ENCODE measurements at places on chromosomes 16 and 17.

DNA sequence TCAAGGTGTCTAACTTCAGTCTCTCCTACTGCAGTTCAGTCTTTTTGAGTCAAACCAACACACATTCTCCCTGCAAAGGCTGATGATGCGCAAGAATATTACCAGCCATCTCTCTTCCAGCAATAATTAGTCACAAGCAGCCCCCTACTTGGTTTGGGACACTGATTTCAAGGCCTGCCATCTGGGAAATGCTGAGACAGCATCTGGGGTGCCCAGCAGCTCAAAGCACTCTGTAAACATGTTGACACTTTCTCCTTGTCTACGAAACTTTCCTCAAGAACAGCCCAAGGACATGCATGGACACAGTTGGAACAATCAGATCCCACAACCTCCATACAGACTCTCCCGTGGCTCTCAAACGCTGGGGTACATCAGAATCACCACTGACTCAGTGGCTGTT, 149.2 kb upstream of the RPL38 start:
- DNase-seq, result no peak

DNA sequence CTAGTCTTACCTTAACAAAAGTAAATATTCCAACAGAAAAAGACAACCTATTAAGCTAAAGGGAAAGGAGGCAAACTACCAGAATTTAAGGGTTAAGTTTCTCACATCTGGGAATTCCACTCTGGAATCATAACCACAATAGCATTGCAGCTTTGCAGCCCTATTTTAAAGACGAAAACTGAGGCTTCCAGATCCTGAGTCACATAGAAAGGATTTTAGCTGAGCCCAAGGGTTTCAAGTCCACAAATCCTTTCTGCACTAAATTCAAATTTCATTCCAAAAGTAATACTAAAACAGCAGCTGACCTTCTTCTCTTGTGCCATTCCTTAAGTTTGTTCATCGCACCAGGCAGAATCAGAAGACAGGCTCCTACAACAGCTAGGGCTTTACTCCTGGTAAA, 17.8 kb downstream of the XYLT1 start:
- DNase-seq, result no peak

DNA sequence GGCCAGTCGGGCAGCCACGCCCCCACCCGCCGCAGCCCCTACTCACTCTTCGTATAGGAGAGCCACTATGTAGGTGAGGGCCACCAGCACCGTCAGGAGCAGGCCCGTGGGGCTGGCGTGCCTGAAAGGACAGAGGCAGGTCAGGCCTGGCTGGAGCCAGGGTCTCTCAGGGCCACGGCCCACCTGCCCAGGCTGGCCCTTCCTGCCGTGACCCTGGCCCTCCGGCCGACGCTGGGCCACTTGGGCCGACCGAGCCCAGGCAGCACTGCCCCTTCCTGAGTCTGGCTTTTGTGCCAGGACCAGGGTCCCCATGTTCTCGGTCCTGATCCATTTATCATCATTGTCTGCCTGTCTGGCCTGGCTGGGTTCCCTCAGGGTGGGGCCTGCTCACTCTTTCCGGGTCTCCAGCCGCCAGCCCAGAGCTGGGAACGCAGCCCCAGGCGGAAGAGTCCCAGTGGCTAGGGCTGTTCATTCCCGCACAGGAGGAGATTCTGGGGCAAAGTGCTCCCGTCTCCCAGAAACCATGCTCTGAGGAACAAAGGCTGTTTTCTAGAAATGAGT, 10.1 kb upstream of the RASD1 start:
- DNase-seq, result peak; percentile 59

- no peak for DNase-seq
Measured at GRCh38 chr16:54957403-54958166, 26.9 kb downstream of the IRX5 start.

DNA sequence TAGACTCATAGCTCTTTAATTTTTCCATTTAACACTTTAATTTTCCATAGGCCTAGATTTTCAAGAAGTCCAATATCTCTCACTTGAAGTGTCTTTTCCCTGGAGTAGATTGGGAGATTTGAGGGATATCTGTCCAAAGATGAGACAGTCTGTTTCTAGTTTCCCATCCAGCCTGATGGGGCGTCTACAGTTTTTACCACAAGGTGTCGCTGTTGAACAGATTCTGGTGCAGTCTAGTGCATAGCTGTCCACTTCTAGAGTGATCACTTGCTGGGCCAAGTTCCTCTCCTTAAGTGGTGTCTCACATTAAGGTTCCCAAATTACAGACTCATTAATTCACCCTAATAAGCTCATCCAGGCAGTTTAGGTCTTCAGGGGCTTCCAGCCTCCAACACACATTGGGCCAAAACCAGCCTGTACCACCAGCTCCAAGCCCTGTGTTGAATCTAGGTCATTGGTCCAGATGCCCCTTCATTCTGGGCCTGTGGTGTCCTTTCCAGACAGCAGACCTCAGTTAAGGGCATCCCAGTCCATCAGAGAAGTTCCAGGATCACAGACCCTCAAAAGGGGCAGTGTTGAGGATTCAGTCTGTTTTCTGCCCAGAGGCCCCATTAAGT, 9.4 kb downstream of the SNX20 start:
- no peak for DNase-seq

DNA sequence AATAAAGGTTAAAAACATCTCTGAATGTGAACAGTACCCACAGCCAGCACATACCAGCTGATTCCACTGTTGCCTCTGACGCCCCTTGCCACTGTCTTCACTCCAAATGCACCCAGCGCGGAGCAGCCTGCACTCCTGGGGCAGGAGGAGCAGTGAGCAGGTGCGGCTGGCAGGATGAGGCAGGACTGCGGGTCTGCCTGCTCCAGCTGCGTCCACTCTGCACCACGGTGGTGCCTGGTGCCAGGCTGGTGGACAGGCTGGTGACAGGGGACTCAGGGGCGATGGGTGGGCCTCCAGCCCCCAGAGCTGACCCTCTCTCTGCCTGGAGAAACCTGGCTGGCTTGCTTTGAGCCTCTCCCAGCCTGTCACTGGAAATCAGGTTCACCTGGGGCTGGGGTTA, 9.4 kb downstream of the RAB40B start:
- no peak for DNase-seq

GRCh38 chr17:15742051-15742795, 10.1 kb downstream of the TBC1D26 start:
- no peak for DNase-seq

DNA sequence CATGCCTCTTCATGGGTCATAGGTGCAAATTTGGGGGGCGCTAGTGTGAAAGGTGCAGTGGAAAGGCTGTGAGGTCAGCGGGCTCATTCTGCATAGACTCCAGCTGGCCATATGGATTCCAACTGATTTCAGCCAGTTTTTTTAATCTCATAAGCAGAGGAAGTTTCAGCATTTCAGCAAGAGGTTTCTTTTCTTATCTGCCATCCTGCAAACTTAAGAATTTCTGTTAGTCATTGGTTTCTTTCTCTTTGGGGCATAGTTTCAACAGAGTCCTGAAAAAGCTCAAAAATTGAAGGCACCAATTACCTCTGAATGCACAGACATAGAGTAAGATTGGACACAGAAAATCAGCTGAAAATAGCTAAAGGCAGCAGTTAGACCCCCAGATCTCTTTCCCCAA, 16.2 kb upstream of the ALOX15 start:
- DNase-seq, result no peak

GRCh38 chr17:8740486-8740885, 4.2 kb downstream of the CCDC42 start:
- DNase-seq, result no peak

DNA sequence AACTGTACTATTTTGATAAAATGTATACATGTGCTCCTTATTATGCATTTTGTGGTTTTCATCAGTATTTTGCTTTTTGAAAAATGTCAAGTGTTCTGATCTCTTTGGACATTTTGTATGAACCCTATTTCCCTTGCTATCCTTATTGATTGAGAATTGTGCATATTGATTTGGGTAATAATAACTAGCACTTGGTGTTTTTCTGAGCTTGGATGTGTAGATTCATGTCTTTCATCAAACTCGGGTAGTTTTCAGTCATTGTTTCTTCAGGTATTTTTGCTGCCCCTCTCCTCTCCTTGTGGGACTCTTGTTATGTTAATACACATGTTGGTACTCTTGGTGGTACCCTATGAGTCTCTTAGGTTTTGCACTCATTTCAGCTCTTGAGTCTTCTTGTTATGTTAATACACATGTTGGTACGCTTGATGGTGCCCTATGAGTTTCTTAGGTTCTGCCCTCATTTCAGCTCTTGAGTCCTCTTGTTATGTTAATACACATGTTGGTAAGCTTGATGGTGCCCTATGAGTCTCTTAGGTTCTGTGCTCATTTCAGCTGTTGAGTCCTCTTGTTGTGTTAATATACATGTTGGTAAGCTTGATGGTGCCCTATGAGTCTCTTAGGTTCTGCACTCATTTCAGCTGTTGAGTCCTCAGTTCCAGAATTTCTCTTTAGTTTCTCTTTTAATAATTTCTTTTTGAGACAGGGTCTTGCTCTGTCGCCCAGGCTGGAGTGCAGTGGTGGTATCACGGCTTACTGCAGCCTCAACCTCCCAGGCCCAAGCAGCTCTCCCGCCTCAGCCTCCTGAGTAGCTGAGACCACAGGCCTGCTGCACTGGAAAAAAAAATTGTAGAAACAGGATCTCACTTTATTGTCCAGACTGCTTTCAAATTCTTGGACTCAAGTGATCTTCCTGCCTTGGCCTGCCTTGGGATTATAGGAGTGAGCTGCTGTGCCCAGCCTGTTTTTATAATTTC, 19.3 kb downstream of the ZNF750 start:
- DNase-seq, result no peak

DNA sequence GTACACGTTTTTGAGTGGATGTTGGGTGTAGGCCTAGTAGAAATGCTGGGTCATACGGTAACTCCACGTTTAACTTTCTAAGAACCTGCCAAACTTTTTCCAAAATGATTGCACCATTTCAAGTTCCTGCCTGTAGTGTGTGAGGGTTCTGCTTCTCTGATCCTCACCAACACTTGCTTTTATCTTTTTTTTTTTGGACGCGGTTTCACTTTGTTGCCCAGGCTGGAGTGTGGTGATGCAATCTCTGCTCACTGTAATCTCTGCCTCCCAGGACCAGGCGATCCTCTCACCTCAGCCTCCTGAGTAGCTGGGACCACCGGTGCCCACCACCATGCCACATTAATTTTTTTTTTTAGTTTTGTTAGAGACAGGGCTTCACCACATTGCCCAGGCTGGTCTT, 23.5 kb downstream of the ZNF750 start:
- DNase-seq, result no peak

DNA sequence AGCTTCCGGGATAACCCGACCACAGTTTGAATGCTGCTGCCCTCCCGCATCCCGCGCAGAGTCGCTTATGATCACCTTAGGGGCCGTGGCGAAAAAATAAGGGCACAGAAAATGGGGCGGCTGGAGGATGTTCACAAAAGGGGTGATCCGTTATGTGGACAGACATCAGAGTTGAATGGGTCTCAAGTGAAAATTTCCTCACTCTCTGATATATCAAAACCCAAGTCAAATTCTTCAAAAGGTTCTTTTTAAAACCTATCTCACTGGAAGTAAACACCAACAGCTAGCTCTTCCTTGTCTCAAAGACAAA, 400 bp upstream of the CEP112 start:
- DNase-seq, result no peak

GRCh38 chr16:81861915-81862314, 82.8 kb downstream of the PLCG2 start:
- DNase-seq, result no peak

DNA sequence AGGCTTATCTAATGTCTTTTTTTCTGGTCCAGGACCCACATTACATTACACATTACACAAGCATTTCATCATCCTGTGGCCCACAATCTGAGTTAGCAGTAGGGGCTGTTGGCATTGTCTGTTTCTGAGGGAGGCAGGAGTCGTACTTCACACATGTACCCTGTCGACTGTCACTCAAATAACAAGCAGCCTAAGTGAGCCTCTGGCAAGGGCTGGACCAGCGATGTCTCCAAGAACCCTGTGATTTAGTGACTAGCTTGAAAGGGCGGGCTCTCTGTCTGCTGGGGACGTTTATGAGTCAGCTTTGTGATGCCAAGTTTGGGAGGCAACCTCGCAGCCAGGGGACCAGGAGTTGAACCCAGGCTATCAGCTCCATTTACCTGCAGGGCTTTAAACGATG, 251.4 kb downstream of the HS3ST3B1 start:
- no peak for DNase-seq

GRCh38 chr17:35752945-35753764, at the start of gene GAS2L2:
TSS of gene GAS2L2 (minus strand) at chr17:35753239. CDS start at chr17:35752850, 389 bp downstream.
- DNase-seq, result no peak

GRCh38 chr17:49110509-49110908, 22.1 kb upstream of the B4GALNT2 start:
- DNase-seq, result no peak

DNA sequence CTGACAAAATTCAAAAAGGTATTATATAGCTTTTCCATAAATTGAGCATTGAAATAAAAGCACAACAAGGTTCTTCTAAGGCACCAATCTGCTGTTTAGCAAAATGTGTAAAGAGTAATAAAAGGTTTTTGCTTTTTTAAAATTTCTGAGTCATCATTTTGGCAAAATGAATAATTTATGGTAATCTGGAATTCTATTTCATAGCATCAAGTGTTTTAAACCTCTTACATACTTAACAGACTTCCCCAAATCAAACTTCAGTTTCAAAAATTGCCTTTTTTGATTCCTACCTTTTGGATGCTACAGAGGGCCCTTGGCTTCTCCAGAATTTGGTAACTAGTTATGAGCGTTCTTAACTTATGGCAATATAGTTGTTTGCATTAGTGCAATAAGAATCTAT, 154.0 kb upstream of the ELAC2 start:
- DNase-seq, result no peak

DNA sequence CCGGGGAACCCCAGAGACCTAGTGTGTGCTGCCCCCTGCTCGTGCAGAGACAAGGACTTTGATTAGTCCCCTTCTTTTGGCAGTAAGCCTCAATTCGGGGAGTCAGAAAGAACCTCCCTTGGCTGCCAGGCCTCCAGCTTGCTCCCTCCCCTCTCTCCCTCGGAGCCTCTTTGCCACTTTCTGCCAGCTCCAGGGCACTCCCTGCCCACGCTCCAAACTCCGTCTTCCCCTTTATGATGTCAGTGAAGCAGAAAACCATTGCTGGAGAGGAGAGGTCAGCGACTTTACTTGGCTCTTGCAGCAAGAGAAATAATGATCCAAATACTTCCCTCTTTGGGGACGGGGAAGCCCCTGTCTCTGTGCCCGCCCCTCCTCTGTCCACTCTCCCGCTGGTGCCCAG, 28.1 kb downstream of the TTYH2 start:
- DNase-seq, result no peak

- DNase-seq, result no peak
Measured at GRCh38 chr17:68847711-68848110, 107.5 kb downstream of the ABCA8 start.

- no peak for DNase-seq
Measured at GRCh38 chr17:44444735-44445105, 55.3 kb upstream of the ITGA2B start.

DNA sequence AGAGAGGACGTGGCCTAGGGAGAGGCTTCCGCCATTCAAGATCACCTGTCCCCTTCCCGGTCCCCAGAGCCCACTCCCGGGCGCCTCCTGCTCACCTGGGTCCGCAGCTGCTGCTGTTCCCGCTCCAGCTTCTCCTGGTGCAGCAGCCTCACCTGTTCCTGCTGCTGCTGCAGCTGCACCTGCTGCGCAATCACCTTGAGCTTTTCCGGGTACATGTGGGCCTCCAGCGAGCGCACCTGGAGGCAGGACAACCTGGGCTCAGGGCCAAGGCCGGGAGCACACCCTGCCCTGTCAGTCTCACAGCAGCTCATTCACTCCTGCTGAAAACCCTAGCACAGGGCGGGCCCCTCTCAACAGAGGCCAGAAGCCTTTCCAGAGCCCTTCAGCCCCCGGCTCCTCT, 12.5 kb downstream of the TFAP4 start:
- DNase-seq, result no peak

- DNase-seq, result no peak
Measured at GRCh38 chr16:80085606-80086005, 455.2 kb upstream of the DYNLRB2 start.

- no peak for DNase-seq
Measured at GRCh38 chr17:2083613-2084035, 28.7 kb downstream of the HIC1 start.

Data from frontal cortex (tissue), 4 donors.